ENCODE measurements at places on chromosomes 12 and 14. TPM values are rescaled to one million over a fixed set of nuclear protein-coding genes. Genes with fewer than 3 reads are reported as not detected.

P3H3 gene
- polyA plus RNA-seq = 37.5 TPM

ATP6V1D gene
- 151 TPM for polyA plus RNA-seq

AICDA gene
- polyA plus RNA-seq = 0.92 TPM

KRT75 gene
- polyA plus RNA-seq = not detected

DNA sequence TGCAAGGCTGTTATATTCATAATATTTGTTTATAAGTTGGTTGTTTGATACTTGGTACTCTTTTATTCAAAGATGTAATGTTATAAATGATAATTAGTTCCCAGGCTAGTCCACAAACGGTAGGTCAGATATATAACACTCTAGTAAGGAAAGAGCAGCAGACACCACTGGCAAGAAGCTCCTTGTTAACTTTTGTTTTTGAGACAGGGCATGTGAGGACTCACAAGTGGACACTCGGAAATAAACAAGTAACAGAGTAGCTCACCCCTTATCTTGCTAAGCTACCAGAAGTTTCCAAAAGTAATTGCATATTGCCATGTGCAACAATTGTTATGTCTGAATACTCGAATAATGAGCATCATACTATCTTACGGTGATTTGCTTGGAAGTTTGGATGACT, 38.6 kb upstream of the YARS2 start:
- no peak for DNase-seq

GRCh38 chr12:42946871-42947381, 357.4 kb upstream of the PRICKLE1 start:
- DNase-seq = no peak

DNA sequence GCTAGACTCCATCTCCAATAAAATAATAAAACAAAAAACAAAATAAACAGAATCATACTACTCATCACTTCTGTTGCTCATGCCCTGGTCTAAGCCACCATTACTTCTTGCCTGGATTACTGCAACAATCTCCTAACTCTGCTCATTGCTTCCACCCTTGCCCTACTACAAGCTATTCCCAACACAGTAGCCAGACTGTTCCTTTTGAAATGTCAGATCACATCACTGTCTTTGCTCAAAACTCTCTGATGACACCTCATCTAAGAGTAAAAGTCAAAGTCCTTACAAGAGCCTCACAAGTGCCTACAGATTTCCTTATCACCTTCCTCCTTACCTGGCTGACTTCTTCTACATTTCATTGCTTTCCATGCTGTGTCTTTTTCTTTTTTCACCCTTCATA, 10.0 kb downstream of the FBXO33 start:
- DNase-seq = no peak

GRCh38 chr12:42186793-42187192, 42.1 kb upstream of the GXYLT1 start:
- no peak for DNase-seq

DNA sequence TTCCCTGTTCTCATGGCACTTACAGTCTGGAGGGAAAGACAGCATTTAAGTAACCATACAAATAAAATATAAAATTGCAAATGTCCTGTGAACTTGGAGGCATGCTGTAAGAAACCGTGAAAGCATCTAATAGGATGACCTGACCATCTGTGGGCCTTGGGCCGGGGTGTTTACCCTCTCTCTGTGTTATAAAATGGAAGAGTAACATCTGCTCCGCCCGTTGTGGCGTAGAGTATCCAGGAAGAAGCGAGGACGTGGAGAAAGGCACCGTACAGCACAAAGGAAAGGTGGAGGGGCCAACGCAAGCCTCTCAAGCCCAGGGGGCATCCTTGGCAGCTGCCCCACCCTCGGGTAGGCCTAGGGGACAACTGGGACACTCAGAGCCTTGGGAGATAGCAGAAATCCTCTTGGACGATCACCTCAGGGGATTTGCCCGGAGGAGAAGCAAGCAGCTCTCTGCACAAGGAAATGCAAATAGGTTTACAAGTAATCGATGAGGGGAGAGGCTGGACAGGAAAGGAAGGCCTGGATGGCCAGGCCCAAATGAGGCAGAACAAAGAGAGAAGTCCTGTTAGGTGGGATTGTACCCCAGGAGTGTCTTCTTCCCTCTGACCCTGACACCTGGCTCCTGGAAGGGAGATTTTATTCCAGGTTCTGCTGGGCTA, 26.2 kb downstream of the VSX2 start:
- no peak for DNase-seq

DNA sequence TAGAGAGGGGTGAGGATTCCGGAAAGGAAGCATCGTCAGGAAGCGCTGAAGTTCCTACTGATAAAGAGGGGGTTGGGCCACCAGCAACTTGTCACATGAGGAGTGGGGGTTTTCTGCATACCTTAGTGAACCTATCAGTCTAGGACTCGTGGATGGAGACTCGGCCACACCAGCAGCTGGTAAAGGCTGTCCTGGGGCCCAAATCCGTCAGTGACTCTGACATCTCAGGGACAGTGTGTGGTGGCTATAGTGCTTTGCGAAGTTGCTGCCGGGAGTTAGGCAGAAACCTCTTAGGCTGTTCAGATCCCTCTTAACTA, 16.4 kb downstream of the RNASE2 start:
- DNase-seq = no peak

Data from left renal cortex interstitium (tissue), 4 donors.